ENCODE measurements at places on chromosomes 3 and 15.

- DNase-seq = no peak
Observed at GRCh38 chr15:67307889-67308597, 53.5 kb downstream of the IQCH start.

GRCh38 chr3:176275538-176275937 lies 921.7 kb downstream of the TBL1XR1 start:
- DNase-seq = no peak

GRCh38 chr3:14481646-14482036 lies 58.5 kb downstream of the GRIP2 start:
- DNase-seq = no peak

- DNase-seq = no peak
Observed at GRCh38 chr3:3109407-3110298, 521 bp downstream of the IL5RA start.

DNA sequence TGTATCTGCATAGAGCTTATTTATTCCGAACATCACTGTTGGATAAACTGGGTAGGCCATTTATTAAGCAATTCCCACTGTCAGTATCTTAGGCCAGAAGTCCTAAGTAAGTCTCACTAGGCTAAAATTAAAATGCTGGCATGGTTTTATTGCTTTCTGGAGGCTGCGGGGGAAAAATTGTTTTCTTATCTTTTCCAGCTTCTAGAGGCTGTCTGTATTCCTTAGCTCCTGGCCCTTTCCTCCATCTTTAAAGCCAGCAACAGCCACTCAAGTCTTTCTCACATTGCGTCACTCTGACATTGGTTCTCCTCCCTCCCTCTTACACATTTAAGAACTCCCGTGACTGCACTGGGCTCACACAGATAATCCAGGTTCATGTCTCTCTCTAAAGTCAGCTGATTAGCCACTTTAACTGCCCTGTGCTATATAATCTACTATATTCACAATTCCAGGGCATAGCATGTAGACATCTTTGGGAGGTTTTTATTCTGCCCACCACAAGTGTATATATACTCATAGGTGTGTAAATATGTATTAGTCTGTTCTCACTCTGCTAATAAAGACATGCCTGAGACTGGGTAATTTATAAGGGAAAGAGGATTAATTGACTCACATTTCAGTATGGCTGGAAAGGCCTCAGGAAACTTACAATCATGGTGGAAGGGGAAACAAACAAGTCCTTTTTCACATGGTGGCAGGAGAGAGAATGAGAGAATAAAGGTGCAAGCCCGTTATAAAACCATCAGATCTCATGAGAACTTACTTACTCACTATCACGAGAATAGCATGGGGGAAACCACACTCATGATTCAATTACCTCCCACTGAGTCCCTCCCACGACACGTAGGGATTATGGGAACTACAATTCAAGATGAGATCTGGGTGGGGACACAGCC lies 113.5 kb upstream of the SLC7A14 start:
- no peak for DNase-seq

All from suprapubic skin (tissue), 4 donors.